Cardiac fibroblast (primary cell): ENCODE measurements at places on chromosomes 16 and 17.
A peak's percentile ranks its signal among the peaks of the same experiment; 100 is the strongest.

DNA sequence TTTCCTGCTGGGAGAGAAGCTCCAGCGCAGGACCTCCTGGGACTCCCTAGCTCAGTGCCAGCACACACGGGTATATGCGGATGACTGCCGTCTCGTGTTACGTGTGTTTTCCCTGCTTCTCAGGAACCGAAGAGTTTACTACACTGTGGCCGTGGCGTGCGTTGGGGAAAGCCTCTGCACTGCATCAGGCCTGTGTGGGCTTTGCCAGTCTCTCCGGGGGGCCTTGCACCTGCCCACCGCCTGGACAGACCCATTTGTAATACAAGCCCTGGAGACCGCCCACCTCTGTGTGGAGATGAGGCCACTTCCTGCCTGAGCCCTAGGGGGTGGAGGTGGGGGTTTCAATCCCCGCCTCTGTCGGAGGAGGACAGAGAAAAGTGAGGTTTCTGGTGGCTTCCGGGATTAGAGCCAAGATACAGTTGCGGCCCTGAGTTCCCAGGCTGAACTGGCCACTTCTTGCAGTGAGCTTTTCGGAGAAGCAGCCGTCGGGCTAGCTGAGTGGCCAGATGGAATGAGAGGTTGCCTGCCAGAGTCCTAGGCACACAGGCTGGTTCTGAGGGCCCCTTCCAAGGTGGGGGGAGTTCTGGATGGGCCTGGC, 43.4 kb upstream of the GSE1 start:
- peak; percentile 64 for DNase-seq

- DNase-seq, result peak; percentile 99
Observed at GRCh38 chr17:21286066-21286770, 1.7 kb downstream of the MAP2K3 start.

DNA sequence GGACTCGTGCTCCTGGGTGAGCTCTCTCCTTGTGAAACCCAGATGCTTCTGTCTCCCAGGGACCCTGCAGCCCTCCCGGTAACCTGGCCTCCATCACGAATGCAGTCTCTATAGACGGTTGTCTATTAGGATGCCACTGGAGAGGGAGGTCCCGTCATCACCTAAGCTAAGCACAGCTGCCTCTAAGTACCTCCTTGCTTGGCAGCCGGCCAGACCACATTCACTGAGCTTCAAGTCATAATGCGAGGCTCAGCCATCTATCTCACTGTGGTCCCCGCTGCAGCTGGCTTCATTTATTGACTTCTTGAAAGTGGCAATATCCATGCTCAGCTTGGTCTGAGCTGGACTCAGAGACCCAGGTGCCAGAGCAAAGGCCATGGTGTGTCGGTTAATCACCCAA, 74.5 kb upstream of the HSBP1 start:
- peak; percentile 2 for DNase-seq

DNA sequence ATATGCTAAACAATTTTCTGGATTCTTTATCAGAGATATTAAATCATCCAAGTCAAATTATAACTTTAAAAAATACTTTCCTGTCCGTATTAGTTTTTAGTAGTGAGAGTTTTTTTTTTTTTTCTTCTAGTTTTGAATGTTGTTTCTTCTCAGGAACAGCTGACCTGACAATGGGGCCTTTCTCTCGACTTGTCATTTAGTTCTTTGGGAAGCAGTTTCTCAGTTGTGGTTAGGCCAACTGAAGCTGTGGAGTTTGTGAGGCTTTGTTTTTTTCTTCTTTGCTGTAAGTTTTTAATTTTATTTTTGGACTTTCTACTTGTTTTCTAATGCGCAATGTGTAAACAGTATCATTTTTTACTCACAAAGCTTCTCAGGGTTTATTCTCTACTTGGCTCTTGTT, 140.8 kb downstream of the FTO start:
- no peak for DNase-seq

DNA sequence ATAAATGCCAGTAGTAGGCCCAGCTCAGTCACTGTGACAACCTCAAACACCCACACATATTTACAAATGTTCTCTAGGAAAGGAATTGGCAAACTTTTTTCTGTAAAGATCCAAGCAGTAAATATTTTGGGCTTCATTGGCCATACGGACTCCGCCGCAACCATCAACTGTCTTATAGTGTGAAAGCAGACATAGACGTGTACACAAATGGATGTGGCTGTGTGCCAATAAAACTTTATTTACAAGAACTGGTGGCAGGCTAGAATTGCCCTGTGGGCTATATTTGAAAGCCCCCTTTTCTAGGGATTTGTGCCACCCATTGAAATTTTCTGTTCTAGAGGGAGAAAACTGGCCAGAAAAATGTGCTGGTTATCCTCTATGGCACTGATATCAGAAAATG, 683.8 kb upstream of the EEF2KMT start:
- DNase-seq, result no peak

DNA sequence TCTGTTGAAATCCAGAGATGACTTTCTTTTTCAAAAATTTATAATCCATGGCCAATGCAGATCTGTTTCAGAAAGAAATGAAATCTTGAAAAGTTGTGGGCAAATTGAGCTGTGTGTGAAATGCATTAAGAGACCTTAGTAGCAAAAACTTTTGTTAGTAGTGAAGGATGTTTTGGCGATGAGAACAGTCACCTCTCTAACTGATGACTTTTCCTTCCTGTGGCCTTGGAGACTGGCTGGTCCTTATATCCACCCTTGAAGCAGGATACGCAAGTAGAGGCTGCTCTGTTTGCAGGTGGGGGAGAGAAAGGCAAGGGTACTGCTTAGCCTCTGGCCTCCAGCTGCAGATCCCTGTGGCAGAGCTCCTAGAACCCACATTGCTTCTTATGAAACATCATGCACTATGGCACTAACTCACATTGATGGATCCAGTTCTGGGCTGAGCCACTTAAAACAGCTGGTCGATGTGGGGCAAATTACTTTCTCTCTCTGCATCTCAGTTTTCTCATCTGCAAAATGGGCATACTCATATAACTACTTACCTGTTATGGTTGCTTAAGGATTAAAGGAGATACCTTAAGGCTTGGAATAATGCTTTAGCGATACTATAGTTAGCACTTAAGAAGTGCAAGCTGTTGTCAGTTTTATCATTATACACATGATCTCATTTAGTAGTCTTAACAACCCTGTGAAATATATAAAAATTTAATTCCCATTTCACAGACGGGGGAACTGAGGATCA, 89.3 kb downstream of the SDR42E1 start:
- no peak for DNase-seq

- no peak for DNase-seq
Observed at GRCh38 chr16:73529303-73530012, 481.5 kb upstream of the ZFHX3 start.

- no peak for DNase-seq
Observed at GRCh38 chr16:9016824-9017223, 53.1 kb upstream of the USP7 start.

- DNase-seq, result peak; percentile 54
Observed at GRCh38 chr17:30292286-30292858, 628 bp upstream of the BLMH start.
